ENCODE measurements at places on chromosomes 11 and 22.
A peak's percentile ranks its signal among the peaks of the same experiment; 100 is the strongest.

DNA sequence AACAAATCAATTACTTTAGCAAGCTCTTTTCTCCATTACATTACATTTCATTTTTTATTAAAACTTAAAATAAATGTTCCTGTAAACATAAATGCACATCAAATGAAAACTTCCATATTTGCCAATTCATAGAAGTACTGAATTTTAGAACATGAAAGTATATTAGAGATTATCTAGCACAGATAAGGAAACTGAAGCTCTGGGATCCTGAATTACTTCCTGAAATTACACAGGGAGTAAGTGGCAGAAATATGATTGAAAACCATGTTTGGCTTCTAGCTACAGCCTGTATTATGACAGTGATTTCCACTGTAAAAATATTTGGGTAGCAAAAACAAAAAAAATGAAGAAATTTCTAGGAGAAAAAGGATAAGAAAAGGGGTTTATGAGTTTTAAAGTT is 387.3 kb downstream of the NELL1 start:
- no peak for DNase-seq

DNA sequence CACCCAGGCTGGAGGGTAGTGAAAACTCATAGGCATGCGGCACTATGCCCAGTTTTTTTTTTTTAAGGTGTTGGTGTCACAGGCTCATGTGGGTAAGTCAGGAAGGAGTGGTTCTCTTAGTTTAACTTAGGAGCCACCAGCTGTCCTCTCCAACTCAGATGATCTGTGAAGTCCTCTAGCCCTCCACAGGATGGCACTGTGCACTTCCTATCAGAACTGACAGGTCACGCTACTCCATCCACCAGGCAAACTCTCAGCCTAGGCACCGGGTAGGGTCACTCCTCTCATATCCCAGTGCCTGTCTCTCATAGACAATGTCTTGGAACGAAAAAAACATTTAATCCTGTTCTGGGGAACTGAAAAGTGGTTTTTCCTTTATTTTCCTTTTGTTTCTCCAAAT is 16.5 kb downstream of the NAP1L4 start:
- peak; percentile 62 for DNase-seq

- DNase-seq = peak; percentile 58
Measured at GRCh38 chr11:132535830-132536229, 996.5 kb downstream of the OPCML start.

DNA sequence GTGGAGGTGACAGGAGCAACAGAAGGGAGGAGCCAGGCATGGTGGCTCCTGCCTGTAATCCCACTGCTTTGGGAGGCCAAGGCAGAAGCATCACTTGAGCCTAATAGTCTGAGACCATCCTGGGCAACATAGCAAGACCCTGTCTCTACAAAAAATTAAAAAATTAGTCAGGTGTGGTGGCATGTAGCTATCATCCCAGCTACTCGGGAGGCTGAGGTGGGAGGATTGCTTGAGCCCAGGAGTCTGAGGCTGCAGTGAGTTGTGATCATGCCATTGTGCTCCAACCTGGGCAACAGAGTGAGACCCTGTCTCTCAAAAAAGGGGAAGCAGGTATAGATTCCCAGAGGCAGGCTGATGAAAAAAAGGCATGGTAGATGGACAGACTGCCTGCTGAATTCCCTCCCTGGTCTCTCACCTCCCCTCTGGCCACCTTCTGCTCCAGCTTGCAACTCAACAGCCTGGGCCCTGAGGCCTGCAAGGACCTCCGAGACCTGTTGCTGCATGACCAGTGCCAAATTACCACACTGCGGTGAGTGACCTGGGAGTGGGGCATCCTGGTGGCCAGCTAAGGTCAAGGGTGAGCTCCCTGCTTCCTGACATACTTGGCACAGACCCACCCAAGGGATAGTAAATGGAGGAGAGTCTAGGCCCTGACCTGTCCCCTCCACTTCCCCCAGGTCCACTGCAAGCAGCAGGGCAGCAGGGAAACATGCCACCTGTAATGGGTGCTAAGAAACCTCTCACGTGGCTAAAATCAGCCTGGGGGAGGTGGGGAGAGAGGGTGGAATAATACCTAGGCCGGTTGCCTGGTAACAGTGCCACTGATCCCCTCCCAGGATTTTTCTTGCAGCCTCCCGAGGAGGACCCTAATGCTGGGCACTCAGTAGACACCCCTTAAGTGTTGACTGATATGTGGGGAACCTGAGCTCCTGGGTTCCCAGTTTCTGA is 4.3 kb upstream of the NHERF4 start:
- no peak for DNase-seq

Measured in NCI-H69 (cell line).